RCC 7860 (cell line): ENCODE measurements at places on chromosomes 7 and 10.
A peak's percentile ranks its signal among the peaks of the same experiment; 100 is the strongest.

- no peak for DNase-seq
Measured at GRCh38 chr7:50667789-50668226, 102.6 kb upstream of the DDC start.

DNA sequence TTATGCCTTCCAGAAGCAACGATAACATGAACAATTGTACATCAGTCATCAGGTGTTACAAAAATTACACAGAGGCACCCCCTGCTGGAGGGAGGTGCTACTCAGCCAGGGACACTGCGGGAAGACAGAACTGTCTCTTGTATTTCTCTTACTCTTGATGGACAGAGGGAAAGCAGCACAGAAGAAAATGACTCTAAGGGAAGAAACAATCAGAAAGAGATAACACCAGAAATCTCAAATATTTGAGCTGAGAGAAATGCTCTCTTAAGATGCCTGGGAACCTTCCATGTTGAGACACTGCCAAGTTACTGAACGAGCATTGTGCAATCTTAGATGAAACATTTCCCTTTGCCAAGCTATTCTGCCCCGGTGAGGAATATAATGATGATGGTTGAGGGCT, 227.6 kb upstream of the NPSR1 start:
- peak; percentile 16 for DNase-seq

DNA sequence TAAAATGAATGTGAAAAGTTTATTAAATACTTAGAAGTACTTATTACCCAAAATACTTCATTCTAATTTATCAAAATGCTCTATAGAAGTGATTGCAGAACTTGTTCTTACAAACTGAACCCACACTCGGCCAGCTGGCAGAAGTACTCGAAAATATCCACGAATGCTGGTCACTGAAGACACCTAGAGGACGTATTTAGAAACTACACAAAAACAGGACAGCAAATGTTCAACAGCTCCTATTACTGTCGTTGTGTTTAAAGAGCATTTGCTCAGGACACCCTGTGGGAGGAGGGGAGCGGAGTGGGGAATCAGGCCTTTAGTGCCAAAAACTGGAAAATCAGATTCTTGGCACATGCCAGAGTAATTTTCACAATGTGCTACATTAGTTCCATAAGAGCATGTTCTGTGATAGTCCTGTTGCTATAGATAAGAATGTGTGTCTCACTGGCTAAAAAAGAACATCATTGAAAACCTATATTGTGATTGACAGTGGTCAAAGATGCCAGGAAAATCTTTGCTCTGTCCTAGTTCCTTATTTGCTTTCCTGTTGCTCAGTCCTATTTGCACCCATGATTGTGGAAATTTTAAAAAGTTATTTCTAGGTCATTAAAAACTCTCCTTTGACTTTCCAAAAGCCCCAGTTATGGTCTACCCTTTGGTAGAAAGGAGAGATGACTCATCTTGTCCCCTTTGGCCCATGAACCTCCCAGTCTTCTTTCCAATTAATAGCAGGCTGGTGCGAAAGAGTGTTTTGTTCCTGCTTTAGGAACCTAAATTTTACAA, 49.0 kb upstream of the NRBF2 start:
- peak; percentile 71 for DNase-seq

- no peak for DNase-seq
Measured at GRCh38 chr10:37752334-37752875, 105.0 kb downstream of the ZNF248 start.

GRCh38 chr10:75650648-75651047, 219.2 kb downstream of the LRMDA start:
- DNase-seq, result no peak

DNA sequence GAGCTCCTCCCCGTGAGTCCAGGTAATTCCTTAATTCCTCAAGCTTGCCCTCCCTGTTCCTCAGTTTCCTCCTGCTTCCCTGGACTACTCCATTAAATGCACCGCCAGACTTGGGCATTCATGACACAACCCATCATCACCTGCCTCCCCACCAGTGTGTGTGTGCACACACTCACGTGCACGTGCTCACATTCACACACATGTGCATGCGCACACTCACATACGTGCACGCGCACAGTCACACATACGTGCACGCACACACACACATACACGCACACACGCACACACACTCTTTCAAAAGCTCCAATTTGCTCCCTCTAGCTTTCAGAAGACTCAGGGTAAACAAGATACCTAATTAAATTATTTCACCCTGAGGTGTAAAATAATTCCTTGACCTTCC, 216.7 kb downstream of the FAM107B start:
- no peak for DNase-seq

GRCh38 chr7:25349283-25350017, 121.2 kb upstream of the NPVF start:
- DNase-seq, result no peak

- DNase-seq, result no peak
Measured at GRCh38 chr10:46060706-46061105, 14.6 kb upstream of the MSMB start.

- DNase-seq, result peak; percentile 90
Measured at GRCh38 chr7:6446838-6447580, 745 bp downstream of the DAGLB start.

GRCh38 chr7:48637382-48637781, 287.0 kb upstream of the CDC14C start:
- DNase-seq, result peak; percentile 93
